ENCODE measurements at places on chromosomes 6 and 20.

DNA sequence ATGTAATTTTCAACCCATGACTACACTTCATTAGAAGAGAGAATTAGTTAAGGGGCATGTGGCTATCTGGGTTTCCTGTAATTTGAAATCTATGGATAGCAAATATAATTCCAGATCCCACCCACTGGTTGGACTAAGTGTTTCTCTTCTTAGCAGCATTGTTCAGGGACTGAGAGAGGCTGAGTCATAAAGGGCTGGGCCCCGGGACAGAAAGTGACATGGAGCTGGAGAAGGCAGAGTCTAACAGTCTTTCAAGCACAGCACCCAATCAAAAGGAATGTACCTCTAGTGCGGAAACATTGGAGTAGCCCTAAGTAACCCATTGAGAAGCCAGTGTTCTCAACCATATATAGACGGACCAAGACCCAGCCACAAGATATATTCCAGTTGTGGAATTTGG, 363.9 kb downstream of the DHX35 start:
- DNase-seq = no peak

DNA sequence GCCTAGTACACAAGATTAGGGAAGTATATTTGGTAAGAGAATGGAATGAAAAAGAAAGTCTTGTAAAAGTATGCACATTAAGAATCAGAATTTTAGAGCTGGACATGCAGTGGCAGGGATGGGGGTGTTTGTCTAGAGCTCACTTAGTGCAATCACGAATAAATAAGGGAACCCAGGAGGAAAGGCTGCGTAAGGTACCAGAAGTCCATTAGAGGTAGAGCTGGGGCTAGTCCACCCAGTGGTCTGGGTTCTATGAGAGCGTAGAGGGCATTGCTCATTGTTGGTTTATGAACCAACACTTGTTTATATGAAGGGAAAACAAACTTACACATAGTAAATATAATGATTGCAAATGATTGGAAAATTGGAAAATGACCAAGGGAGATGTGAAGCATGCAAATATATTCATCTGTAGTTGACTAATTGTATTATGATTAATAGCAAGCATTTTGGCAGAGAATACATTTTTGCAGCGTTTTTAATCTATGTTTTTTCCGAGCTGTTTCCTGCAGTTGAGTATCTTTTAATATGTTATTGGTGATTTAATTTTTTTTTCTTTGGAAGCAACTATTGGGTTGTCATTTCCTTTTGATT, 3.2 kb downstream of the CDC40 start:
- DNase-seq = no peak

DNA sequence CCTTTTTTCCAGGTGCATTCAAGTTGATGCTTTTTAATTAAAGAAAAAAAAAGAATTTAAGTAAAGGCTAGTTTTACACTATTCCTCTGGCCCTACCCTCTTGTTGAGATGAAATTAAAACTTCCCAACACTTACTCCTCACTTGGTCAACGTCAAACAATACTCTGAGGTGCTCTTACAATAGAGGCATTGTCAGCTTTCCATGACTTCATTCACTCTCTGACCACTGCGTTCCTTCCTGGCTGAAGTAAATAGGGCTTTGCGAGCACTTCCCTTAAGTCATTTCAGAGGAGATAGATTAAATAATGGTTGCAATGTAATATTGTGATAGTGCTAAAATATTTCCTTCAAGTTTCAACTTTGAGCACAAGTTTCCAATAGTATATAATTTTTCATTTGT, 229.8 kb upstream of the CEP162 start:
- DNase-seq = no peak

- DNase-seq = no peak
These were observed 264.9 kb downstream of the TBC1D7 start for GRCh38 chr6:13063300-13063918.

- no peak for DNase-seq
These were observed 9.0 kb downstream of the ADGRF1 start for GRCh38 chr6:47032974-47033765.

DNA sequence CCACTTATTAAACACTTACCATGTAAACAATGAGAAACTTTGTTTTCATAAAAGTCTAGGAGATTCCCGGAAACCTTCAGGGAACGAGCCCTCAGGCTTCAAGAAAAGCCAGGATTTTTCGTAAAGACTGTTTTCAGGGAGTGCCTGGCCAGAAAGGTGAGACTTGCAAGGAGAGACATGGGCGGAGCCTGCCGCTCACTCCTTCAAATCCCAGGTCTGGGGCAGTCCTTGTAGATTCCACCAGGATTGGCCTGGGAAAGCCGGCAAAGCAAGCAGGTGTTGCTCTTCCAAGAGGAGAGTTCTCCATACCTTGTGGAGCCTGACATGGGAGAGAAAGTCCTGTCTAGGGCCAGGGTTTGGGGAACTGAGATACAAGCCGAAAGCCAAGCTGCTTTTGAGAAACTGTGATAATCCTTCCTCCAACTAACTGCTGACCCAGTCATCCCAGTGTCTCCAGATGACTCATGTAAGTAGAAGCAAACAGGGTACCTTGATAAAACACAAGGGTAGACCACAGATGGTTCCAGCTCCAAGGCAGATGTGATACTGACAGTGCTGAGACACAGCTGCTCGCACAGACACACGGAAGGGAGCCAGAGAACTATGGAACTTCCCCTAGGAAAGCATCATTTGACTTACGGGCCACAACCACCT, 69.4 kb upstream of the NAA20 start:
- peak; percentile 91 for DNase-seq

- DNase-seq = no peak
These were observed 7.8 kb downstream of the SYNGAP1 start for GRCh38 chr6:33427585-33428223.

- no peak for DNase-seq
These were observed 27.1 kb downstream of the TBPL1 start for GRCh38 chr6:133980168-133980567.

- DNase-seq = no peak
These were observed 175.4 kb upstream of the PRND start for GRCh38 chr20:4546342-4546741.

GRCh38 chr6:11120271-11121005, 8.9 kb upstream of the ERVFRD-1 start:
- no peak for DNase-seq

DNA sequence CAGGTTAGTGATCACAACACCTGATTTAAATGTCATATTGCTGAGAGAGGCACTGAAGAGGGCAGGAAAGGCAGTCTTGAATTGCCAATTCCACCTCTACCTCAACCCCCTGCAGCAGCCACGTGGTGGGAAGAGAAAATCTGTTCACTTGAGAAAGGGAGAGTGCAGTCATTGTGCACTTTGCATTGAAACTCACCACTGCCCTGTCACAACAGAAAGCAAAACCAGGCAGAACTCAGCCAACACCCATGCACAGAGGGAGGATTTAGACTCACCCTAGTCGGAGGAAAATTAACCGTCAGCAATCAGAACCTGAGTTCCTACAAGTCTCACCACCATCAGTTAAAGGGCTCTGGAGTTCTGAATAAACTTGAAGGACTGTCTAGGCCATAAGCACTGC, 1040.2 kb downstream of the HACE1 start:
- DNase-seq = no peak

DNA sequence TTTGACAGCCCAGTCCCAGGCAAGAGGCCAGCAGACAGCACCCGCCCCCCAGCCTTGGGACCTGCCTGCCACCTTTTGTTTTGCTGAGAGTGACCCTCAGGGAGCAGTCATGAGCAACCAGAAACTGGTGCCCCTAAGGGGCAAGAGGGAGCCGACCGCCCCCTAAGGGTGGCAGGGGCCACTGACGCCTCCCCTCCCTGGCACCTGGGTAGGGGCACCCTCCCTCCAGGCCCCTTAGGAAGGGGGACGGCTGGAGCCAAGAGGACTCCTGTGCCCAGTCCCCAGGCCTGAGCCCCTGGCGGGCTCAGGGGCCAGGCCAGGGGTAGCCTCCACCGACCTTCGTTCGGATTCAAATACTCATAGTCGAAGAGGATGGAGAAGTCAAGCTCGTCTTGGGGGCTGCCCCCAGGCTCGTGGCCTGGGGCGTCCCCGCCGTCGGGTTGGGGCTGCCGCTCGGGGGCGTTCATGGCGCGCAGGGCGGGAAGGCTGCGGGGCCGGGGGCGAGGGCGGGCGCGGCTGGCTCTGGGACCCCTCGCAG, 417 bp downstream of the NFATC2 start:
- DNase-seq = peak; percentile 60

DNA sequence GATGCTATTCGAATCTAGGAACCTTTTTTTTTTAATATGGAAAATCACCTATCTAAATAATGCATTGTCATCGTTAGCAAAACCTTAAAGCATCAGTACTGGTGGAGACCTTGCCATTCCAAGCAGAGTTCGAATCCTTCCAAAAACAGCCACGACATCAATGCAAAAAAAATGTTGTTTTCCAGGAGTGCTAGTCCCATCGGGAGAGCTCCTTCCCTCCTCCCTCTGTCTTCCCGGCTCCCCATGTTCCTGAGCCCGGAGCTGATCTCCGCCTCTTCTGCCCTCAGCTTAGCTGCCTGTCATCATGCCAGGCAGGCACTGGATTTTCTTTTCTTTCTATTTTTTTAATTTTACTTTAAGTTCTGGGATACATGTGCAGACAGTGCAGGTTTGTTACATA, 153.6 kb upstream of the QKI start:
- DNase-seq = no peak

- DNase-seq = no peak
These were observed 338.9 kb downstream of the ESR1 start for GRCh38 chr6:152146385-152146784.

GRCh38 chr6:121485359-121485811, 49.9 kb downstream of the GJA1 start:
- DNase-seq = no peak

GRCh38 chr6:131995917-131996316, 44.7 kb upstream of the CCN2 start:
- no peak for DNase-seq

DNA sequence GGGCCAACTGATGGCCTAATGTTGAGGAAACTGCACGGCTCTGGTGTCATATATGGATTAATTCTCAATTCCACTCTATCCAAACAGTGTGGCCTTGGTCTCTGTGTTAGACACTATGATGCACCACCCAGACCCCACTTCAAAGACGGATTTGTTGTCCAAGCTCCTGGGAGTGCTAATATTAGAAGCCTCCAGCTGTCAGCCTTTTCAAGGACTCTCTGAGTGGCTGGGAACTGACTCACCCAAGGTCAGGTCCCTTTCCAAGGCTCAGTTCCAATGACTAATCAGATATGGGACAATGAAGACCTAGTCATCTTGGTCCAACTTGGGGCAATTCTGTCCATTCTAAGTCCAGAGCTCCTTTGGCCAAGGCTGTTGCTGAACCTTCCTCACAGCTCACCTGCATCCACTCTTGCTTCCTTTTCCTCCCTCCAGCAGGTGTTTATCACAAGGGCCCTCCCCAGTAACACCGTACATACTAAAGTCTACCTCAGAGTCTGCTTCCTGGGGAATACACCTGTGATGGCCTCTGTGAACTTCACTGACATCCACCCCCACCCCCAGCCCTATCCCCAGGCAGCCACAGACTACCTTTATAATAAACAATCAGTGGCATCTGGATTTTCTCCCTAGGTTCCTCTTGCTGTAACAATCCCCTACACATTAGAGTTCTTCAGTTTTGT, 7.2 kb upstream of the IL20RA start:
- no peak for DNase-seq

- DNase-seq = no peak
These were observed 12.4 kb downstream of the KATNA1 start for GRCh38 chr6:149636124-149636523.

GRCh38 chr20:40245829-40246228, 443.2 kb downstream of the MAFB start:
- DNase-seq = no peak

- no peak for DNase-seq
These were observed 428.3 kb downstream of the CBLN4 start for GRCh38 chr20:55576981-55577380.

DNA sequence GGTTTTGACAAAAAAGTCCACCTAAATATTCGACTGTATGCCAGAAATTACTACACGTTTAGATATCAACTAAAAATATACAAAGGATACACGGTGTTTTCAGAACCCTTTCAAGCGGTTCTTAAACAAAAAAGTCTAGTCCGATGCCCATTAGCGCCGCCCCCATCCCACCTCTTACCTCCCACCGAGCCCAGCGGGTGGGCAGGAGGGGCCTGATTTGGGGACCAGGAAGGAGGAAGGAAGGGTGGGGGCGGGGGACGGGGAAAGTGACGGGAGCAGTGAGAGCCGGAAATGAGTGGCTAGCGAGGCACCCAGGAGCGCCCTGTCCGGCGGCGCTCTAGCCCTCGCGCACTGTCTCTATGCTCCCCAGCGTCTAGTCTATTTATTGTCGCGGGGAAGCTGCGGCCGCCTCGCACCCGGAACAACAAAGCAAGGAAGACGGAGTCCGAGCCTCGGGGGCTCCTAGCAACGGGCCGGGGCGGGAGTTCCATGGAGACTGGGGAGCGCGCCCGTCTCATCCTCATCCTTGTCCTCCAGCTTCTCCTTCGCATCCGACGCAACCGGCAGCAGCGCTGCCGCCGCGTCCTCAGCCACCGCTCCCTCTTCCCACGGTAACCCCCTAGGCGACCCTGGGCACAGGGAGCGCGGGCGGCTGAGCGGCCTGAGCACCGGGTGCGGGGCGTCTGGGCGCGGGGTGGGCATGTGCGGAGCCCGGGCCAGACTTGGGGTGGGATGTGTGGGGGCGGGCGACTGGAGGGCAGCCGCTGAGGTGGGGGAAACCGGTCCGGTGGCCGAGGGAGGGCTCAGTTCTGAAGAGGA, at the start of gene TBPL1:
TBPL1 (plus strand) TSS at position 410 of the 819 bp plus-strand sequence. CDS start 26,902 bp downstream, outside the sequence.
- peak; percentile 98 for DNase-seq

GRCh38 chr6:36858407-36858981, 16.1 kb downstream of the PPIL1 start:
- DNase-seq = no peak

- DNase-seq = no peak
These were observed 36.9 kb downstream of the APCDD1L start for GRCh38 chr20:58478141-58478805.

GRCh38 chr6:74782346-74782745, 423.5 kb downstream of the COL12A1 start:
- DNase-seq = no peak

- DNase-seq = no peak
These were observed 9.9 kb upstream of the CABLES2 start for GRCh38 chr20:62416651-62417637.

DNA sequence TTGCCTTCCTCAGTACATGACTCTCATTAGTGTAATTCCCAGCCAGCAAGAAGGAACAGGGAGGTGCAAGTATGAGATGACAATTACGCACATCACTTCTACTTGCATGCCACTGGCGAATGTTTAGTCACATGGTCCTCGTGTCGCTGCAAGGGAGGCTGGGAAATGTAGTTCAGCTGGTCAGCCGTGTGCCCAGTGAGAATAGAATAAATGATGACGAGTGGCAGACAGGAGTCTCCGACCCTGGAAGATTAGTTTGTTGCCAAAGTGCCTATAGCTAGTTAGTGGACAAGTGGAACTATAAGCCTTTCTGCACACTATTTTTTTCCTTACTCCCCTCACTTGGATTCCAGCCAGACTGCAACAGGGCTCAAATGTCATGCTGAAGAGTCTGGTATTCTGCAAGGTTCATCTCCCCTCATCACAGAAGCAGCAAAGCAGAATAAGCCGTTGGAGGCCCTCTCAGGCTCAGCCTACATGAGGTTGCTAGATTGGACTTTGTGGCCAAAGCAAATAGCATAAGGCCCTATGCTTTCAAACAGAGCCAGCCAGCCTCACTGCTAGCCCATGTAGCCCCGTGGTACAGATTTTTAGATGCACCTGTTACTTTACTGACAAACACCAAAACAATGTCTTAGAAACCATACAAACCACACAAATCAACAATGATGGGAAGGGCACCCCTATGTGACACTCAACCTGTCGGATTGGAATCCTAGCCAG, 9.7 kb downstream of the LINC00237 start:
- DNase-seq = peak; percentile 61

Measured in islet precursor cell (in vitro differentiated cells).